D721Med (cell line): ENCODE measurements at places on chromosomes 7 and 10.

- no peak for DNase-seq
These were observed 18.5 kb downstream of the ELMO1 start for GRCh38 chr7:37430171-37430570.

DNA sequence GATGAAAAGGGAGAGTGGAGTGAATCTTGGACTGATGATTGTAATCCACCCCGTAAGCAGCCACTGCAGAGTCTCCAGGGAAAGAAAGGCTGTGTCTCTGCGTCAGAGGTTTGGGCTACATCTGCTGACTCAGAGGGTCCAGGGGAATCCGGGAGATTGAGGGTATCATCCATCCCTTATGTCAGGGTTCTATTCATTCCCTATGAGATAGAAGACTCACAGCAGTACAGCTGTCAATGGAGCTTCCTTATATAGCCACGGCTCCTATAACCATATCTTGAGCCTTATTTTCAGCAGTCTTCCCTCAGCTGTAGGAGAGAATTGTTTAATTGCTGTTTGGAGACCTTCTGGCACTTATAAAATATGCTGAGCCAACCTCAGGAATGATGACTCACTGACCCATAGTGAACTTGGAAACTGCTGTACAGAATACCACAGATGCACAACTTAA, 558.2 kb upstream of the PFKP start:
- DNase-seq, result no peak

DNA sequence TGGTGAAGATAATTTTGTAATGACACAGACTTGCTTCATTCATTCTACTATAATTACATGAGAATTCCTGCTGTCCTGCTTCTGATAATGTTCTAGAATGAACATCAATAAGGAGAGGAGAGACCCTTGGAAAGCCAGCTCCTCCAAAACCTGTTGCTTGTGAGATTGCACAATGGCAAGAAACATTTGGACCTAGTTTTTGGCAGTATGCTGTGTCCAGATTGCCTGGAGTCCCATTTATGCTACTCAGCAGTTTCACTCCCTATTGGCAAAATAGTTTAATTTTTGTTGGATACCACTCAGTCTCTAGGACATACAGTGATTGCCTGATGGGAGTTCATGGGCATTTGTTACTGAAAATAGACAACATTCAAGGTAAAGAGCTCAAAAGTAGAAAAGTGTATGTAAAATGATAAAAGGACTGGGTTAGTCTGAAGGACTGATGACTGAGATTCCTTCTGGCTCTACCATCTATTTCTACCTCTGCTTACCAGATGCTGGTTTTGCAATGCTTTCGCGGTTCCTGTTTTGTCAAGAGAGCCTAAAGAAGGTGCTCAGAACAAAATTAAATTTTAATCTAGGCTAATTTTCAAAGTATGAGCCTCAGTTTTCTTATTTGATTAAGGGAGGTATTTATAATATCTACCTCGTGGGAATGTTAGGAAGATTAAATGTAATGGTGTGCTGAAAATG, 8.0 kb upstream of the ACTR3B start:
- no peak for DNase-seq

DNA sequence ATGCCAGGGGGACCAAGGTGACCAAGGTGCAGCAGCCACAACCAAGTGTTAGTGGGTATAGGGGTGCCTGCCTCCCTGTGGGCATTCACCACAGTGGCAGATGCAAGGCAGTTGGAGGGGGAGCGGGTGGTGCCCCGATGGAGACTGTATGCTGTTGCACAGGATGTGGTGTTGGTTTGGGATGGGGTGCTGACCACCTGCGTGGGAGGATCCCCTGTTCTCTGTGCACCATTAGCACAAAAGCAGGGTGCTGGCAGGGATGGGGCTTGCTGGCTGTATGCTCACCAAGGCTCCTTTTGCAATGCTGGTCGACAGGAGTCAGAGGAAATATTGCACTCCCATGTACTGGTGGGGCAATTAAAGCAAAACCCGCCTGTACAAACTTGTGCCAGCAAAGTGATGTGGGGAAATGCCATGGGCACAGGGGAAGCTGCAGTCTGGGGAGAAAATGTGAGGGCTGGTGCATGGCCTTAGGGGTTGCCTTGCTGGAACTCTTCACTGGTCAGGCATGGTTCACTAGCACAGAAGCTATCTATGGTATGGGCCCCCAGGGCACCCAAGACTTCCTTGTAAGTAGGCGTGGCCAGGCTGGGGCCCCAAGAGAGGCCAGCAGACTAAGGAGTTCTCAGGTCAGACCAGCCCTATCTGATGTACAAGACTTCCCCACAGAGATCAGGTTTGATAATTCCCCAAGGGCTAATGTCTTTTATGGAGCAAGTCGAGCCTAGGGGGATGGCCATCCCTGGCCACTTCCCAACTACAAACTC, 51.9 kb upstream of the GNAT3 start:
- no peak for DNase-seq

DNA sequence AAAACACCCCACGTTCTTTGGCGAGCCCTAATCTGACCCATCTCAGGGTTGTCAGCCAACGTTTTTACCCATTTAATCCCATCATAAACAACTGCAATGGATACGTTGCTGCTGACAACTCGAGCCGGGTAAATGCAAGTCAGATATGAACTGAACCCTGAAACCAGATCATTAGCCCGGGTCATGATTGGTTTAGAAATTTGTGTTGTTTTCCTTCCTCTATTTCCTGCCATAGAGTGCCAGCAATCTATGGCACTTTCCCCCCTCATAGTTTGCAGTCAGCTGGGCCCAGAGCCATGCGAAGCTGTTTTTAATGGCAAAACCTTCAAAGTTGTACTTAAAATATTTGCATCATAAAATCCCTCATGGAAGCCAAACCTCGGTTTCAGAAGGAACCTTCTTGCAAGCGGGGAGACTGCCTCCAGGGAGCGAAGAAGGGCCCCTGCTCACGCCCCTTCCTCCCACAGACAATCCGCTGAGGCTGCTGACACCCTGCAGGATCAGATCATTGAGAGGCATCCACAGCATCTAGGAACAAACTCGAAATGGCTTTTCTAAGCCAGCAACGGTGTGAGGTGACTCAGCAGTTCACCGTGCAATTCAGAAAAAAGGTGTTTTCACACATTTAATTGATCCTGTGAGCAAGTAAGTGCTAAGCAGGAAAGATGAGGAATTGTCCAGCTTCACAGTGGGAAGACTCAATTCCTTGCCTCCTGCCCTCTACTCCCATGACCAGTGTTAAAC, 710.1 kb downstream of the PARD3 start:
- DNase-seq, result no peak

DNA sequence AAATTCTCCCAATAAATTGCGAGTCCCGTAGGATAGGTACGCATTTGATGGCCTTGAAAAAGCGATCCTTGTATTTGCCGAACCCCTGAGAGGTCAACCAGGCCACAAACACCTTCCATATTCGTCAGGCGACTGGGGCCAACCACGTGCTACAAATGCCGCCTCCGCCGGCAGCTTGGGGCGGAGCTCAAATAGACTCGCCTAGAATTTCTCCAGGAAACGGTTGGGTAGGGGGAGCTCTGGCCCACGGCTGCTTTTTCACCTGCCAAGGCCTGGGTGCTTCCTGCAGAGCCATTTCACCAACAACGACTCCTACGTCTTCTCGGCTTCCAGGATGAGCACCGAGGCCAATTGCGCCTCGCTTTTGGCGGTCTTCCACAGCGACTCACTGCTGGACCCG, 53.4 kb upstream of the KIF5B start:
- DNase-seq, result no peak

DNA sequence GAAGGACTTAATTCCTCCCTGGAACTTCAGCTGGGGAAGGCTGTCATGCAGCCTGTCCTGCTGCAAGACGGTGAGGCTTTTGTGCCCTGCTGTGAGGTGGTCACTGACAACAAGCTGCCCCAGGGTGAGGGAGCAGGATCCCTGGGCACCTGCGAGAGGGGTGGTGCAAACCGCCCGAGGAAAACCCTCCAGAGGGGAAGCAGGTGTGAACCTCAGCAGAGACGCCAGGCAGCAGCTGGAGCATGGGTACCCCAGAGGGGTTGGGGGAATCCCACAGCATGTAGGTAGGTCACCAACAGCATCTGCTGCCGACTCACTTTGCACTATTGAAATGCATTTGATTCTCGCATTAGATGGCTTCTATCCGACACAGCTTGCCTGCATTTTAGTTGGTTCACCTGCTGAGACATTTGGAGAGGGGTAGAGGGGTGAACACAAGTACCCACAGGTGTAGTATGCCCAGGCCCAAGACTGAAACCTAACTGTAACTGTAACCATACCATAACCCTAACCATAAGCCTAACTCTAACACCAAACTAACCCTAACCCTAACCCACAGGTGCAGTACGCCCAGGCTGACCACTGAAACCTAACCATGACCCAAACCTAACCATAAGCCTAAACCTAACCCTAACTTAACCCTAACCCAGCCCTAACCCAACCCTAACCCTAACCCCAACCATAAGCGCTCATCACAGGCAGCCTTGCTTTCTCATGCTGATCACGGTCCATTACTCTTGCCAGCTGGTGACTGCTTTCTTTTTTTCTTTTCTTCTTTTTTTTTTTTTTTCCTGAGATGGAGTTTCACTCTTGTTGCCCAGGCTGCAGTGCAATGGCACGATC, 85.9 kb downstream of the ELFN1 start:
- no peak for DNase-seq

- no peak for DNase-seq
These were observed 272.9 kb downstream of the TRIL start for GRCh38 chr7:28685242-28685643.

DNA sequence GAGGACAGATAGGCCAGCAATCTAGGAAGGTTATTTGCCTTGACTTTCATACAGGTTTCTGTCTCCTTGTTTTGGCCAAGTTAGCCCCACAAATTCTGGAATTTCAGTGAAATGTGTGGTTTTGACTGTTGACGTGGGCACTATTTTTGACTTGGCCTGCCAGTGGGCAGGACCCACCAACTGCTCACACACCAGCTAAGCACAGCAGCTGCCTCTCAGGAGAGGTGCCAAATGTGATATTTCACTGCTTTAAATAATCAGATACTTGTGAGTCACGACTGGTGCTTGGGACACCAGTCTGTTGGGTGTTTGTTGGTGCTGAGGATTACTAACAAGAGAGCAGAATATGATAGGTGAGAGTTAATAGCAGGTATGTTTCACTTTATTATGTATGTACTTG, 409.7 kb upstream of the MTPN start:
- DNase-seq, result no peak
